ENCODE measurements at places on chromosomes 16 and 17.

DNA sequence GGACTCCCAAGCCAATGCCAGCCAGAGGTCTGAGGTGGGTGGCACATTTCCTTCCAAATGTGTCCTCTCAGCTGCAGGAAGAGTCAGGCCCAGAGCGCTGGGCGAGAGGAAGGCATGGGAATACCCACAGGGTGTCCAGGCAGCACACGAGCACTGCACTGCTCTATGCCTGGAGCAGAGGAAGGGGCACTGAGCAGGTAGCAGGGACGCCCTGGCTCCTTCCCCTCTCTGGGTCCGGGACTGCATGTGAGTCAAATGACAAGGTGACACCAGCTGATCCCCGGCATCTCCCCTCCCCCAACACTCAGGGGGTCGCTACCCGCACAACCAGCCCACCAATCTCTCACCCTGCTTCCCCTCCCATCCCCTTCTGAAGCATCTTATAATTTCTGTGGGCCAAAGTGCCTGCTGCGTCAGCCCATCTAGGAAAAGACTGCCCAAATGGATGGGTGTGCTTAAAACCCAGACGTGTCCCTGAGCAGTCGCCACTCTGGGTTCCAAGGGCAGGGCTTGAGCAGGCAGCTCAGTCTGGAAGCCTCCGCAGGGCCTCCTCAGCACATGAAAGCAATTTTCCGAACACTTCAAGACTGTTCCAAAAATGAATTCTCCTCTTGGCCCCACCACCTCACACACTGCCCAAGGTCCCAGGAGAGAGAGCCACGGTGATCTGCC, 12.0 kb upstream of the BCAR1 start:
- no peak for DNase-seq

DNA sequence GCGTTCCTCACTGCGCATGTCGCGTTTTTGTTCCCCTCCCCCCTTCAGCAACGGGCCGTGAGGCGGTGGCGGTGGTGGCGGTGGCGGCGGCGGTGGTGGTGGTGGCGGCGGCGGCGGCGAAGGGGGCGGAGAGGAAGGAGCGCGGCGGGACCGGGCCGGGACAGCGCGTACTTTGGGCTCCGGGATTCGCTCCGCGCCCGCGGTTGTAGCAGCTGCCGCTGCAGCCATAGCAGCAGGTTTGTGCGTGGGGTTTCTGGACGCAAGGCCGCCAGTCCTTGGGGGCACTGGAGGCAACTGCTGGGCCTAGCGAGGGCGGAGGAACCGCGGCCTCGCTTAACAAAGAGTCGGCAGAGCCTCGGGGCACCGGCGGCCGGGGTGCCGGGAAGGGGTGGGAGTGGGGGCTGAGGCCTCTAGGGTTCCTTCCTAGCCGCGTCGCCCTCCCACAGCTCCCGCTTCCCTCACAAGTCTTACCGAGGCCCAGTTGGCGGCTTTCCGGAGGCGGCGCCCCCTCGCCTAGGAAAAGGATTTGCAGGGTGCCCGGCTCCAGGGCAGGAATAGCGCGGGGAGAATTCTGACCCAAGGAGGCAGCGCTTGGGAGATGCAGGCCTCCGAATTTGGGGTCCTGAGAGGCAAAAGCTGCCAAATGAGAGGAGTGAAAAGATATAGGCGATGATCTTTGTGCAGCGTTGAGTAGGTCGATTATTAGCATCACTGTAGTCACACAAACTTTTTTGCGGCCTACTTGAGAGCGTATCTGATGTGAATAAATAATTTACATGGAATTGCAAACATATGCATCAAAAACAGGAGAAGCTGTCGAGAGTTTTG, at the start of gene DDX42:
Gene DDX42, plus strand, starts transcription at position 30 of the 828 bp plus-strand sequence. CDS start 12,880 bp downstream, outside the sequence.
- DNase-seq: peak; percentile 78

GRCh38 chr17:72034000-72034399, 86.8 kb upstream of the SOX9 start:
- DNase-seq: no peak

DNA sequence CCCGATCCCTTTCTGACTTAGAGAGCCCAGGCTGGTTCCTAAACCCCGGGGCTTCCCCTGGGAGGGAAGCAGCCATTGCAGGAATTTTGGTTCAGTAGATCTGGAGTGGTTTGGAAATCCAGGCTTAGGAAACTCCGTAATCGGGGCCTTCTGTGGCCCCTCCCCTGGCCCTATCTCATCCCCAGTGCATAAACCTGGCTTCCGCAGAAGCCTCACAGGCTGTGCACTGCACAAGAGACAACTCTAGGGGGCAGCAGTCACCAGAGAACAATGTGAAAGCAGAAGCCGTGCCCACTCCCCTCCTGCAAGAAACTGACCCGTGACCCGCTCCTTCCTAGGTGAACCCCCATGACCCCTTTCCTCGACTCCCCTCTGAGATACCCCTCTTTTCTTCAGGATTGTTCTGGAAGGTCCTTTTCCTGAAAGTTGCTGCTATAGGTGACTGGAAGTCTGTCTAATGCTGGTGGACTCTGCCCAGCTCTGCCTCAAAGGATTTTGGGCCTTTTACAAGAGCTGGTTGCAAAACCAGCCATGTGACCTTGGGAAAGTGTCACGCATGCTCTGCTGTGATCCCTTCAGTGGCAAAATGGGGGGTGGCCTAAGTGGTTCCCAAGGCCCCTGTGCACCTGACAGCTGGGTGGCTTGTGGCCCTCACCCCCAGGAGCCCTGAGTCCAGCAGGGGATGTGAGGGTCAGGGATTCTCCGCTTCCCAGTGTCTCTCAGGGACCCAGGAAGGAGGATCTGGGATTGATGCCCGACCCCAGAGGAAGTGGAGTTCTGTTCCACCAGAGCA, 14.4 kb downstream of the GUCY2D start:
- DNase-seq: peak; percentile 5

DNA sequence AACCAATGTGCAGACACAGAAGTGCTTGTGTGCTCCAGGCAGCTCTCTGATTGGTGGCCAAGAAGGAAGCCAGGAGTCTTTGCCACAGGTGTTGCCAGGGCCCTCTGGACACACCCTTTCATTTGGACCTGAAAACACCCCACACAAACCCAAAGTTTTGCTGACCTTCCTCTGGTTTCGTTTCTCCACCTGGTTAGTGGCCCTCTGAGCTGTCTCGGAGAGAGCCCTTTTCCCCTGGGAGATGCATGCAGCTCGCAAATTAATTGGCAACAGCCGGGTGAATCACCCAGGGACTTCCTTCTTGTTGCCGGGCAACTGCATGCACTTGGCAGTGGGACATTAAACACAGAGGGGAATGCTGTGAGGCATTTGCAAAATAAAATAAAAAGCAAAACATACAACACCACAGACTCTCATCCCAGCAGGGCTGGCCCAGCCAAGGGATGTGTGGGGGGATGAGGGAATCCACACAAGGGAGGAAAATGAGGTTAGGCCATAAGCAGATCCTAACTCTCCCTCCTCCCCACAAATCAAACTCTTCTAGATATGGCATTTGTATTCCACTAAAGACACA, 286.6 kb downstream of the SOX9 start:
- DNase-seq: no peak
